Stimulated activated CD4-positive, alpha-beta T cell treated with anti-CD3 and anti-CD28 coated beads, TNF-alpha, amount 100 ng/mL, for 24 hours (primary cell): ENCODE measurements at places on chromosomes 12 and 14.

GRCh38 chr12:53624956-53625355 lies 1.2 kb downstream of the ATF7 start:
- DNase-seq, result no peak

GRCh38 chr14:31543969-31544799 lies 17.0 kb upstream of the NUBPL start:
- no peak for DNase-seq

- DNase-seq, result no peak
These were observed 31.1 kb downstream of the APOBEC1 start for GRCh38 chr12:7634561-7634960.

GRCh38 chr12:119902084-119902509 lies 25.0 kb upstream of the CIT start:
- peak; percentile 49 for DNase-seq

DNA sequence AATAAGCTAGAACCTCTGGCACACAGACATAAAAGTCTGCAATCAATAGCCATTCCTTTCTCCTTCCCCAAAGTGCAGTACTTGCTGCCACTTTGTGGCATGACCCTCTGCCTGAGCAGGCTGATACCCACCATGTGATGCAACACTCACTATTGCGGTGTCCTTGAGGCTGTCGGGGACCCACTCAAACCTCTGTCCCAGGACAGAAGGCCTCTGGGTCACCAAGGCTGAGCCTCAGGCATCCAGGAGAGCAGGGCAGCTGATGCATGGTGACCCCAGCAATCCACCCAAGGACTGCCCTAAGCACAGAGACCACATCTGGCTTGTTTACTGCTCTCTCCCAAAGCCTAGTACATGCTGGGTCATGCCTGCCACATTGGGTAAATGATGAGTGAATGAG lies 114.2 kb downstream of the DPF3 start:
- DNase-seq, result no peak

DNA sequence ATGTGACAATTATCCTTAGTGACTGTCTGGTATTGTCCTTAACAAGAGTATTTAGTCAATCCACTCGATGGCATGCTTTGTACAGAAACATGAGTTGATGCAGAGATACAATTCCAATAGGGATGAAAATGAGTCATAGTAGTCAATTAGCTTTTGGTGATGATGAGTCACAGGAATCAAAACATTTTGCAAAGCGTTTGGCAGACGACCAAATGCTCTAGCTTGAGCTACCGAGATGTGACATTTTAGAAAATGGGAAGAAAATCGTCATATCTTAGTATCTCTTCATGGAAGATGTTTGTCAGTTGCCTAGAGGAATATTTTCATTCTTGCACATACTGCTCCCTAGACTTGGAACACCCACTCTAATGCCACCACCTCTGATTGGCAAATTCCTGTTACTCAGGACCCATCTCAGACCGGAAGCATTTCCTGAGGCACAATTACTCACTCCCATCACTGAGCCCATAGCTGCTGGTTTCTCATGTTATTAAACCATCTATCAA lies 95.0 kb downstream of the LMNTD1 start:
- DNase-seq, result no peak

- DNase-seq, result no peak
These were observed 30.6 kb upstream of the TRHDE start for GRCh38 chr12:72241552-72241951.

- DNase-seq, result no peak
These were observed 53.4 kb upstream of the DACT1 start for GRCh38 chr14:58584383-58584782.

GRCh38 chr12:8818526-8818925 lies 3.9 kb upstream of the A2ML1 start:
- DNase-seq, result no peak

- DNase-seq, result no peak
These were observed 52.3 kb downstream of the ITPK1 start for GRCh38 chr14:93063393-93063792.

- no peak for DNase-seq
These were observed 148.8 kb upstream of the CRY1 start for GRCh38 chr12:107242189-107242588.

GRCh38 chr14:84432676-84433075 lies 1097.3 kb upstream of the FLRT2 start:
- DNase-seq, result no peak

DNA sequence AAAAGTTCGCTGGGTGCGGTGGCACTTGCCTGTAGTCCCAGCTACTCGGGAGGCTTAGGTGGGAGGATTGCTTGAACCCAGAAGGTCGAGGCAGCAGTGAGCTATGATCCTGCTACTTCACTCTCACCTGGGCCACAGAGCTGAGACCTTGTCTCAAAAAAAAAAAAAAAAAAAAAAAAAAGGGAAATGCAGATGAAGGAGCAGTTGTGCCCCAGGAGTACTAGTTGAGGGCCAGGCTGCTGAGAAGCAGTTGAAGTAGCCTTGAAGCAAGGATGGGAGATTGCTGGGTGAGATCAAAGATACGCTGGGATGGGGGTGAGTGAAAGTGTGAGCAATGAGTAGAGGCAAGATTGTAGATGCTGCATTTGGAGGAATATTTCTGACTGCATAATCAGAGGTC lies 93.4 kb upstream of the DNM1L start:
- no peak for DNase-seq

DNA sequence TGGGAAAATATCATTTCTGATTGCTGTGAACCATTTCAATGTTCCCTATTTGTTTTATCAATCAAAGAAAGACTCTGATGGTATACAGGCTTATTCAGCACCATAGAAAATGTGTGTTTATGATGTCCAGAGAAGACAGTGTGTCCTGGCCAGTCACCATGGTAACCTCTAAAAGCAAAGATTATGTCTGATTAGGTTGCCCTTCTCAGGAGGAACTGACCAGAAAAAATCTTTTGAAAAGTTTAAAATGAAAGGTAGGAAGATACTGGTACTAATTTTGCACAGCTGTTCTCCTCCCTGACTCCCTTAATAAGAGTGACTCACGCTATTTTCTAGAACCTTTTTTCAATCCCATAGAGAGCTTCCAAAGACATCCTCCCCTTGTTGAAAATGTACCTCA lies 391.8 kb upstream of the DCN start:
- no peak for DNase-seq

GRCh38 chr12:20409607-20410377 lies 41.5 kb downstream of the PDE3A start:
- no peak for DNase-seq

- no peak for DNase-seq
These were observed 61.7 kb upstream of the LRIG3 start for GRCh38 chr12:58981961-58982360.

GRCh38 chr14:73460691-73461127 lies 2.4 kb upstream of the NUMB start:
- DNase-seq, result no peak

- no peak for DNase-seq
These were observed 252.6 kb upstream of the PRKD1 start for GRCh38 chr14:30180219-30180618.

- DNase-seq, result no peak
These were observed 135.6 kb downstream of the SLC25A21 start for GRCh38 chr14:37036669-37037341.

DNA sequence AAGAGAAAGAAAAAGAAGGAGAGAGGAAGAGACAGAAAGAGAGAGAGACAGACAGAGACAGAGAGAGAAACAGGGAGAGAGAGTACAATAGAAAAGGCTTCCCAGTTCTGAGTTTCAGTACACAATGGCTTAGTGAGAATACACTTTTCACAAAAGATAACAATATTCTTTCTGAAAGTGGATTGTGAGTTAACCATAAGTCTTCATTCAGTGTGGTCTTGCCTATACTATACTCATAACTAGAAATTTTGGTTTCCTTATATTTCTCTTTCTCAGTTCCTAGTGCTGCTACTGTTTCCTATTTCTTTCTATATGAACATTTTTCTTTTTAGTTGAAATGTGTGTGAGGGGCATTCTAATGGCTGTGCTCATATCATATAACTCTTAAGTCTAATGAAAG lies 9.3 kb downstream of the CD163L1 start:
- DNase-seq, result no peak

GRCh38 chr12:56071648-56072047 lies 8.3 kb upstream of the ERBB3 start:
- DNase-seq, result no peak

DNA sequence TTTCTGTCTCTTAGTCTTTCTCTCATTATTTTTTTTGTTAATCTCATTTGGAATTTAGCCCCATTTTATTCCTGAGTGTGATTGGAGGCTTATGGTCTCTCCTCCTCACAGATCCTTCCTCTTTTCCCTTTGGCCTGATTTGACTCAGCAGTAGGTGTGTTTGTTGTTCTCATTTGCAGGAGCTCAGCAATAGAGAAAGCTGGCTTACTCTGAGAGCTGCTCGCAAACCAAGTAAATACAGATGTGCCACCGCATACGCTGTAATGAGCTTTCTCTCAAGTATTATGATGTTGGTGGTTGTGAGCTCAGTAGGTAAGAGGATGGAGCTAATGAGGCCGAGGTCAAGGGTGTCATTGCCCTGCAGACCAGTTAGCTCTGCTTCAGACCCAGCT lies 206.5 kb downstream of the ETV6 start:
- DNase-seq, result no peak

GRCh38 chr12:80692114-80692513 lies 15.3 kb upstream of the MYF6 start:
- DNase-seq, result no peak

GRCh38 chr12:91567100-91567485 lies 384.5 kb upstream of the DCN start:
- no peak for DNase-seq

DNA sequence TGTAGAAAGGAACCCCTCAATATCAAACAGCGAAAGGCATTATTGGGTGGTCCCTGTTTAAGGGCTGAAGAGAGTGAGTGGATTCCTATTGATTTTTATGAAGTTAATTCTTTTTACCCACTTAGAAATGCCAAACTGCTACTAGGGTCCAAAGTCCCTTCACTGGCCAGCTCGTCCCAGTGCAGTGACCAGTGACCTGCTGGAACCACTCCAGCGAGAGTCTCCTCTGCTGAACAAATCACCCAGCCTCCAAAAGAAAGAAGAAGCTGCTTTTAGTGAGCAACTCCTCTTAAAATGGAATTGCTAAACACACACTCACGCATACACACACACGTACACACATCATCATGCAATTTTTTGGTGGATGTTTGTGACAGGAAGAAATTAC lies 198.2 kb upstream of the PLEKHG7 start:
- DNase-seq, result no peak

GRCh38 chr12:6182279-6182898 lies 17.8 kb upstream of the CD9 start:
- no peak for DNase-seq

GRCh38 chr12:51017452-51017851 lies 8.7 kb downstream of the SLC11A2 start:
- DNase-seq, result no peak

DNA sequence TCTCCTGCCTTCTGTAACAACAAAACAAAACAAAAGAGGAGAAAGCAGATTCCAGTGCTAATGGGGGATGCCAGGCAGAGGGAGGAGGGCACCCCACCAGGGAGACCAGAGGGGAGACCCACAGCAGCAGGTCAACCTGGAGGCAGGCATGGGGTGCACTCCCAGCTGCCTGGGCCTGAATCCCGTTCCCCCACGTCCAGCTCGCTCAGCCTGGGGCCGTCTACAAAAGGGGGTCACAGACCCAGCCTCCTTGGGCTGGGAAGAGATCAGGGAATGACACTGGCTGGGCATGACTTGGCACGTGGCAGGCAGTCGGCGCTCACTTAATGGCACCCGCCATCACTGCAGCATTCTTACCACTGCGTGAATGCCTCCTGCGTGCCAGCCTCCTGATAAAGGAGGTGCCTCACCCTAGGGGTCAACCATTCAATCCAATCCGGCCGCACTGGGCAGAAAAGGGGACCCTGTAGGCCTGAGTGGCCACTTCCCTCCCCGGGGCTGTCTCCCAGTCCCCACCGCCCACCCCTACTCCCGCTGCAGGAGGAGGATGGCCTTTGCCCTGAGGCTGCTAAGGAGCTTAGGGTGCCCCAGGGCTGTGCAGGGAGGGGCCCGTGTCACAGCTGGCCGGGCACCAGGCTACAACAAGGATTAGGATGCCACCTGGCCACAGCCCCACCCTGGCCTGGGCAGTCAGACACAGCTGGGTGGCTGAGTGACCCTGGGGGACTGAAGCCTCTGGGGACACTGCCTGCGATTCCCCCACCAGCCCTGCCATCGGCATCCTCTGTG lies 87.5 kb downstream of the NCOR2 start:
- DNase-seq, result no peak
